ENCODE measurements at places on chromosomes 11 and 22. TPM values are rescaled to one million over a fixed set of nuclear protein-coding genes. Genes with fewer than 3 reads are reported as not detected.

DNA sequence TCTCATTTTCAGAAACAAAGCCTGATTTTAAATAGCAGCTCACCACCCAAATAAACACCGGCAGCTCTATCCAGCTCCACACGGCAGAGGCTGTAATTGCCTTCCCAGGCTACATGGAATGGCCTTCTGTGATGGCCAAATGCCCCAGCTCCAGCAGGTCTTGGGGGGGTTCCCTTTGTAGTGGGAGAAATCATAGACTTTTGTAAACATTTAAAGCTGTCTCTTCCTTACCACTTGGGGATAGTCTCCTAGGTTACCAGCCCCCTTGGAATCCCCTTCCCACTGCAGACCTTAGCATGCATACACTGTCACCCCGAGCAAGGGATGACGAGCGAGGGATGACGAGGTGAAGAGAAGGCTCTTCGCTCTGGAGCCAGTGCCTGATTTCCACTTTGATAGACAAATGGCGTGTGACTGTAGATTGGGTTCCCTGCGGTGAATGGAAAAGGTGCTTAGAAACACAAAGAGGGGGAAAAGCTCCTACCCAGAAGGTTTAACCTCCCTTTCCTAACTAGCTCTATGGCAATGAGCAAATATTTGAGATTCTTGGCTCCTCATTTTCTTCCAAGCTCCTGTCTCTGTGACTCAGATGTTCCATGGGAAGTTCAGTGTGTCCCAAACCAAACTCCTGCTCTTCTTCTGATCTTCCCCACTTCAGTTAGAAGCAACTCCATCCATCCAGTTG, 108.0 kb upstream of the CADM1 start:
- no peak for DNase-seq

DNA sequence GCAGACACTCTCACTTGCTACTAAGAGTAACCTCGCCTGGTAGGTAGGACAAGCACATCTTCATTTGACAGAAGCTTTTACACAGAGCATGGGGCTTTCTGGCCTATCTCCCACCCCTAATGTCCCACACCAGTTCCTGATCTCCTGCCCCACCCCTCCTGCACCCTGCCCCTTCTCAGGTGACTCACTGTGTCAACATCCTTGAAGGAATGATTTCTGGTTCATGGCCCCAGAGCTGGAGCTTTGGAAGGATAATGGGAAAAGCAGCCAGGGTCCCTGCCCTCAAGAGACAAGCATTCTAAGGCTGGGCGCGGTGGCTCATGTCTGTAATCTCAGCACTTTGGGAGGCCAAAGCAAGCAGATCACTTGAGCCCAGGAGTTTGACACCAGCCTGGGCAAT, 47.2 kb downstream of the LRFN4 start:
- no peak for DNase-seq

DNA sequence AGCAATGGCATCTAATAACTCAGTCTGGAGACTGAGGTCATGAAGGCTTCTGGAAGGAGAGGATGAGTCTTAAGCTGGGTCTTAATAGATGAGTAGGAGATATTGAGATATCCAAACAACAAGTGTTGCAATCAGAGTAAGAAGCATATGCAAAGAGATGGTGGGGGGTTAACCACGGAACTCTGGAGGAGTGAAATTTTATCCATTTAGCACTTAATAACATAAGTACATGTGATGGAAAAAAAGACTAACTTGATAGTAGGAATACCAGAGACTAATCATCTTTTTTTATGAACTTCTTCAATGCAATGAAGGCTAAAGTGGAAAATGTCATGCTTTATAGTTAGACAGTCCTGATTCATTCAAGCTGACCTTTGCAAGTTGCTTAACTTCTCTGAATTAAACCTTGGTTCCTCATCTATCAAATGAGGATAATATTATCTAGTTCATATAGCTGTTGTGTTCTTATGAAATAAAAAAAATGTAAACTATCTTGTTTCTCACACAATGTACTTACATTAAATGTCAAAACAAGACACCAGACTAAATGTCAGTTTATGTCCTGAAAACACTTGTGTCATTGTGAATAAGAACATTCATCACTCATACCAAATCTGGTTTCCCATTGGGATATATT, 403.1 kb upstream of the CCDC90B start:
- no peak for DNase-seq

GRCh38 chr11:94854770-94855633, 86.8 kb downstream of the AMOTL1 start:
- DNase-seq = no peak

- DNase-seq = no peak
These were observed 6.8 kb upstream of the PLAAT3 start for GRCh38 chr11:63621071-63621470.

DNA sequence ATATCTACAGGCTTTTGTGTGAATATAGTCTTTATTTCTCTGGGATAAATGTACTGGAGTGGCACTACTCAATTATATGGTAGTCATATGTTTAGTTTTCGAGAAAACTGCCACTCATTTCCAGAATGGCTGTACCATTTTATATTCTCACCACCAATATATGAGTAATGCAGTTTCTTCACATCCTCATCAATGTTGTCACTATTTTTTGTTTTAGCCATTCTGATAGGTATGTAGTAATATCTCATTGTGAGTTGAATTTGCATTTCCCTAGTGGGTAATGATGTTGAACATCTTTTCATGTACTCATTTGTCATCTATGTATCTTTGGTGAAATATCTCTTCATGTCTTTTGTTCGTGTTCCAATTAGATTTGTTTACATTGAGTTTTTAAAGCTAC, 18.0 kb downstream of the ACRV1 start:
- DNase-seq = no peak

- DNase-seq = no peak
These were observed 173.5 kb downstream of the TRIM29 start for GRCh38 chr11:119964136-119965025.

DNA sequence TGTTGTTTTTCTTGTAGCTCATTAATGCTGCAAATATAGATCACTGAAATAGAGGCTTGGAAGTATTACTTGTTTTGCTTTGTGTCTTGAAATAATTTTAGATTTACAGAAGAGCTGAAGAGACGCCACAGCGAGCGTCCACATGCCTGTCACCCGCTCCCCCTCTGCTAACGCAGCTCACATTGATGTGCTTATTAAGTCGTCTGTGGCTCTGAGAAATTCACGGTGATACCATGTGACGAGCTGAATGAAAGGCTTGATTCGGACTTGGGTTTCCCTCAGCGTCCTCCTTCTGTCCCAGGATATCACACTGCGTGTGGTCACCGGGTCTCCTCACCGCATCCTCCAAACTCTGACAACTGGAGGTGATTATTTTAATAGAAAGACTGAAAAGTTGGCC, 365.4 kb downstream of the BRD1 start:
- no peak for DNase-seq

XPNPEP3 gene
- 9.7 TPM for total RNA-seq

PKP3 gene
- 1.9 TPM for total RNA-seq
